ENCODE measurements at places on chromosomes 11 and 22.

DNA sequence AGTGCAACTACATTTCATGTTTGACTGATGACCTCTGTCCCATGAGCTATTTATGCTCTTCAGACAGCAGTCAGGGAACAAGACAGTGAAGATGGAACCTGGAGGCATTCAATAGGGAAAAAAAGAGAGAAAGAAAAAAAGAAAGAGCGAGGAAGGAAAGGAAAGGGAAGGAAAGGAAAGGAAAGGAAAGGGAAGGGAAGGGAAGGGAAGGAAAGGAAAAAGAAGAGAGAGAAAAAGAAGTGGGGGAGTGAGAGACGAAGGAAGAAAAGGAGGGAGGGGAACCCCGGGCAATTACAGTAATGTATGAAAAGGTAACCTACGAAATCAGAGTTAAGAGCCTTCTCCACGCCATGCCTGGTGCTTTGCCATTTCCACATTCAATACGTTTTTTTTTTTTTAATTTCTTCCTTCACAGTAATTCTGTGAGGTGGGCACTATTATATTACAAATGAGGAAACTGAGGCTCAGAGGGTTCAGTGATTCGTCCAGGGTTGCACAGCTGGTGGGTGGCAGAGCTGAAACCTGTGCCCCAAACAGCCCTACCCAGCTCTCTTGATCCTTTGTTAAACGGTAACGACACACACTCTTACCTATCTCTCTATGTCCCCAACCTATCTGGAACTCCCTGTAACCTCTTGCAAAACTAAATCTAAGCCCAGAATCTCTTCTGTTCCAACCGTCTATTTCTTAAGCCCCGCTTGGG, 39.3 kb downstream of the ETS1 start:
- DNase-seq: no peak

GRCh38 chr11:58134151-58134550, 8.8 kb upstream of the OR9I1 start:
- no peak for DNase-seq

- DNase-seq: no peak
Observed at GRCh38 chr11:78048561-78048960, 15.1 kb upstream of the THRSP start.

- no peak for DNase-seq
Observed at GRCh38 chr22:48228468-48228867, 1466.0 kb downstream of the TBC1D22A start.

GRCh38 chr11:68481579-68482240, 21.2 kb downstream of the PPP6R3 start:
- no peak for DNase-seq

Data from left renal pelvis (tissue), 4 donors.